ENCODE measurements at places on chromosomes 5 and 9. TPM values are rescaled to one million over a fixed set of nuclear protein-coding genes. Genes with fewer than 3 reads are reported as not detected.

The PCYOX1L gene
- 17.4 TPM for polyA plus RNA-seq

The CDC25C gene
- polyA plus RNA-seq, result 7.8 TPM

The LCN6 gene
- not detected for polyA plus RNA-seq

The ZNF367 gene
- polyA plus RNA-seq, result 8.4 TPM

The PCA3 gene
- 0.67 TPM for polyA plus RNA-seq

The ADGRD2 gene
- not detected for polyA plus RNA-seq

The DEPDC1B gene
- 31.0 TPM for polyA plus RNA-seq

The NUTM2G gene
- 0.24 TPM for polyA plus RNA-seq

The CACFD1 gene
- 23.3 TPM for polyA plus RNA-seq

The SAP30L gene
- 54.5 TPM for polyA plus RNA-seq

The TAS2R1 gene
- not detected for polyA plus RNA-seq

The C9orf153 gene
- polyA plus RNA-seq, result not detected

The C9orf50 gene
- 0.57 TPM for polyA plus RNA-seq

The CHSY3 gene
- 5.4 TPM for polyA plus RNA-seq

The TMC1 gene
- polyA plus RNA-seq, result 0.55 TPM

The RFESD gene
- polyA plus RNA-seq, result 6.9 TPM

The EGFLAM gene
- polyA plus RNA-seq, result 9.6 TPM

The GRPEL2 gene
- 18.1 TPM for polyA plus RNA-seq

The KCNV2 gene
- 0.06 TPM for polyA plus RNA-seq

The DPYSL3 gene
- polyA plus RNA-seq, result 40.3 TPM

The ZNF608 gene
- 58.7 TPM for polyA plus RNA-seq

The HMMR gene
- 24.7 TPM for polyA plus RNA-seq

The LMNB1 gene
- 143 TPM for polyA plus RNA-seq

The LCN1 gene
- polyA plus RNA-seq, result not detected

All from right renal cortex interstitium (tissue), 3 donors.